ENCODE measurements at places on chromosomes 16 and 17.
A peak's percentile ranks its signal among the peaks of the same experiment; 100 is the strongest.

- DNase-seq = peak; percentile 25
These were observed 5.3 kb upstream of the ZNF689 start for GRCh38 chr16:30615358-30616091.

- peak; percentile 43 for DNase-seq
These were observed 1.7 kb downstream of the KSR1 start for GRCh38 chr17:27457731-27458523.

- DNase-seq = no peak
These were observed 563.7 kb upstream of the HSBP1 start for GRCh38 chr16:83244057-83244456.

GRCh38 chr16:58272855-58273254 lies 22.0 kb downstream of the PRSS54 start:
- no peak for DNase-seq

DNA sequence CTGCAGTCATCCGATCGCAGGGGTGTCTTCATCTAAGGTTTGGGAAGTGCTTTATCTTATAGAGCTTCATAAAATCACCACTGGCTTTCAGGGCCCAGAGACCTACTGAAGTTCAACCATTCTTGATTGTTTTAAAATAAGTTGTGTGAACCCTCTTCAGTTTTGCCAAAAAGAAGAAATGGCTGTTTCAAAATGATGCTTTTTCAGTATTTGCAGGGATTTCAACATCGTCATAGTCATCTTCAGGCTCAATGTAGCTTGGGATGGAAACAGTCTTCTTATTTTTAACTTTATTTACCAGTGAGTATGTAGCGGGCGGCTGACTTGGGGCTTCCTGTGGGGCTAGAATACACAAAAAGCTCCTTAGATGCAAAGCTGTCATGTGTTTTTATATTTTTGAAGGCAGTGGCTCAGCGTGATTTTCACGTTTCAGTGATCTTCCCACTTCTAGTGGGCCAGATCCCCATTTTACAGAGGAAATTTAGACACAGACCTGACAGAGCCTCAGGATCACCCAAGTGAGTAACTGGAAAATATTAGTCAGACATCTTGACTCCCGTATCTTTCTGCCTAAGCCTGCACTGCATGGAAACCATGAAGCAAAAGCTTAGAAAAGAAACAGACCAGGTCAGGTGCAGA lies 19.1 kb upstream of the ZNF594 start:
- DNase-seq = no peak

GRCh38 chr16:86554917-86555703 lies at the start of gene MTHFSD:
MTHFSD (minus strand) TSS chr16:86555235; CDS start chr16:86555184, 51 bp downstream.
- peak; percentile 100 for DNase-seq

GRCh38 chr17:78096093-78096492 lies 32.5 kb downstream of the TMC6 start:
- DNase-seq = no peak

- no peak for DNase-seq
These were observed at the start of gene QRICH2 for GRCh38 chr17:76307966-76308338. QRICH2 (minus strand) TSS chr17:76308276; CDS start chr17:76307998, 278 bp downstream.

DNA sequence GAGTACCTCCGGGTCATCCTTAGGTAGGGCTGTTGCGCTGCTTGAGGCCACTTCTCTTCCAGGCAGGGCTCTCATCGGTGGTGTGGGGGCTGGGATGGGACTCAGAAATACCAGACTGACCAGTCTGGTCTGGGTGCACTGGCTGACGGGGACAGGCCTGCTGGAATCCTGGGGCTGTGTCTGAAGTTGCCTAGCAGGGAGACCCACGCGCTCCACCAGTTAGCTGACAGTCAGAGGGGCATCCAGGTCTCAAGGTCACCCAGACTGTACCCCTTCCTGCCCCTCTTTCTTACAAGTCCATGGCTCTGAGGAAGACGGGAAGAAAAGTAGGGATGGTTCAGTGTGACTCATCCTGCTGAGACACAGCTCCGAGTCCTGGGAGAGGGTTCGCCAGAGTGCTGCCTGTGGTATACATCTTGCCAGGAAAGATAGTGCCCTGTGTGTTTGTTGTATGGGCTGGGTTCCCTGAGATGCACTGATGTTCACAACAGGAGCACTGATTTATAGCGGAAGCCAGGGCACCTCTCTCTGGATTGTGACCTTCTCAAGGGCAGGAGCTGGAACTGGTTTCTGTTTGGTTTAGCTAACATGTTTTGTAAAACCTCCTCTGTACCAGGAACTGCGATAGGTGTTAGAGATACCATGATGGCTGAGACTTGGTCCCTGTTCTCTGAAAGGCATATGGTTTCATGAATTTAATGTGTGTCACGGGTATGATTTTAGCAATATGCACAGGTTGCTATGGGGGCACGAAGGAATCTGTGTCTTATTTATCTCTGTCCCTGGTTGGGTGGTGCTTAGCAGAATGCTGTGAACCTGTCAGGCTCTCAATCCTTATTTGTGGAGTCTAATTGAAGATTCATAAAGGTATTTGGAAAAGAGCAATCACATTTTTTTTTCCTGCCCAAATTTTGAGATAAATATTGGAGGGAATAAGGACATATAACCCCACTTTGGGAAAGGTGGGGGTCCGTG lies 97.5 kb downstream of the OR1D5 start:
- peak; percentile 74 for DNase-seq

GRCh38 chr17:2215616-2216364 lies 87.8 kb downstream of the SMG6 start:
- peak; percentile 76 for DNase-seq

- DNase-seq = no peak
These were observed 16.6 kb upstream of the LITAF start for GRCh38 chr16:11603331-11603750.

DNA sequence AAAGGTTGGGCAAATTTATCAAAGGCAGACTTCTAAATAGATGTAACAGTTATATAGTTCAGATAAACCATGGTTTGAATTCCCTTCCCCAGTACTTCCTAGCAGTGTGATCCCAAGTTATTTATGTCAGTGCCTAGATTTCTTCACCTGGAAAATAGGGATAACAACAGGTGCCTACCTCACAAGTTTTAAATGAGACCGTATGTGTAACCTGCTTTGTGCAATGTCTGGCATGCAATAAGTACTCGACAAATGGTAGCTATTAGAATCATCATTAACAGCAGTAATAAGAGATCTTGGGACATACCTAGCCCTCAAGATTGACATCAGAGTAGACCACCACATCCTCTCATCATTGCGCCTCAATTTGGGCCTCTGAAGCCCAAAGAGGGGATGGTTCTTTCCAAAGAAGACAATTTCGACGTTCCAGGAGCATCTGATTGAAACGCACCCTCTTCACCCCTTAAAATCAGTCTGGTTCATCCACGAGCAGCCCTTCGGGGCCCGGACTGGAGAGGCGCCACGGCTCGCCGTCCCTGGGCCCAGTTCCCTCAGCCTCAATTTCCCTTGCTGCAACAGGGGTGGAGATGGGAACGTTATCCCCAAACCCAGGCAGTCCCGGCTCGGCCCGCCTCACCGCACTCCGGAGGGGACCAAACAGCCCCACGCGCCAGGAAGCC lies 541 bp downstream of the ACACA start:
- DNase-seq = no peak

DNA sequence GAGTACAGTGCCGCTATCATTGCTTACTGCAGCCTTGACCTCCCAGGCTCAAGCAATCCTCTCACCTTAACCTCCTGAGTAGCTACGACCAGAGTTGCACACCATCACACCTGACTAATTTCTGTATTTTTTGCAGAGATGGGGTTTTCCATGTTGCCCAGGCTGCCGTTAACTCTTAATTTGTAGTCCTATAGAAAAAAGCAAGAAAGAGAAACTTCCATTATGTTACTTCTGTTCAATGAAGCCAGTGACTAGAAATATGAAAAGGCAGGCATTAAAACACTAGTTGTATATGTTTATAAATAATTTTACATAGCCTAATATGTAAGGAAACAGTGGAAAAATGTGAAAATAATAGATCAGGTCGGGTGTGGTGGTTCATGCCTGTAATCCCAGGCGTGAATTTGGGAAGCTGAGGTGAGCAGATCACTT lies 9.7 kb downstream of the RAD51C start:
- DNase-seq = no peak

DNA sequence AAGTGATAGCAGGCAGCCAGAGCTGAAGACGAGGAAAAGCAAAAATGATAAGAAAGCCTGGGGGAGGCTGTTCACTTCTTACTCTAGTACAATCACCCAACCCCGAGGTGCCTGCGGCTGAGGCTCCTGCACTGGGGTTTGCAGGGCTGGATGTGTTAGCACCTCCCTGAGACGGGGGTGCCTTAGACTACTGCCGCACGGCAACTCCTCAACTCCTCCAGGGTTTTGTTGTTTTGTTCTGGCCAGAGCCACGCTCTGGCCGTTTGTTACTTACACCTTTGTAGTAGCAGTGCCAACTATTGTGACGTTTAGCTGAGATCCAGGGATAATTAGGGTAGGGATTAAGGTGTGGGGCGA lies 51.5 kb downstream of the LDHD start:
- DNase-seq = no peak

GRCh38 chr17:59845595-59846393 lies 46.9 kb downstream of the TUBD1 start:
- peak; percentile 34 for DNase-seq

All from AG20443 (cell line).